ENCODE measurements at places on chromosomes 7 and 10.

- DNase-seq, result no peak
Measured at GRCh38 chr10:120382360-120382759, 74.7 kb upstream of the PLPP4 start.

DNA sequence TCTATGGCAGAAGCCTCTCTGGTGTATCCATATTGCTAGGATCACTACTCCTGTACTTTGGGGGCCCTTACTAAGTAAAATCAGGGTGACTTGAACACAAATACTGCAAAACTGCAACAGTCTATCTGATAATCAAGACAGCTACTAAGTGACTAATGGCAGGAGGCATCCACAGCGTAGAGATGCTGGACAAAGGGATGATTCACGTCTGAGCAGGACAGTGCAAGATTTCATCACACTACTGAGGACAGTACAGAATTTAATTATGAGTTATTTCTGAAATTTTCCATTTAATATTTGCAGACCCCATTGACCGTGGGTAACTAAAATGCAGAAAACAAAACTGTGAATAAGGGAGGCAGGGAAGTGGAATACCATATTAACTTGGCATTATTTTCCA lies 10.4 kb downstream of the CUL2 start:
- DNase-seq, result no peak

DNA sequence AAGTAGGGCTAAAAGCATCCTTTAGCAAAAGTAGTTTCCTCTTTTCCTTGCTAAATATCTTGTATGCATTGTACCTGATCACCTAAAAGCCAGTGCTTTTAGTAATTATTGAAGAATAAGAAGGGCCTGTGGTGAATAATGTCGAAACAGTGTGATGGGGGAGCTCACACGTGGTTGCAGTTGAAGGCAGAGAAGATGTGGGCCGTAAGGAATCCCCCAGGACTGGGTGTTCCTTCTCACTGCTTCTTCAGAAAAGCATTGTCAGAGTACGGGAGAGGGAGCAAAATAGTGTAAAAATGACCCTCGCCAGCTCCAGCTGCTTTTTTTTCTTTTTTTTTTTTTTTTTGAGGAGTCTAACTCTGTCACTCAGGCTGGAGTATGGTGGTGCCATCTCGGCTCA lies 201.1 kb downstream of the NSUN6 start:
- no peak for DNase-seq

DNA sequence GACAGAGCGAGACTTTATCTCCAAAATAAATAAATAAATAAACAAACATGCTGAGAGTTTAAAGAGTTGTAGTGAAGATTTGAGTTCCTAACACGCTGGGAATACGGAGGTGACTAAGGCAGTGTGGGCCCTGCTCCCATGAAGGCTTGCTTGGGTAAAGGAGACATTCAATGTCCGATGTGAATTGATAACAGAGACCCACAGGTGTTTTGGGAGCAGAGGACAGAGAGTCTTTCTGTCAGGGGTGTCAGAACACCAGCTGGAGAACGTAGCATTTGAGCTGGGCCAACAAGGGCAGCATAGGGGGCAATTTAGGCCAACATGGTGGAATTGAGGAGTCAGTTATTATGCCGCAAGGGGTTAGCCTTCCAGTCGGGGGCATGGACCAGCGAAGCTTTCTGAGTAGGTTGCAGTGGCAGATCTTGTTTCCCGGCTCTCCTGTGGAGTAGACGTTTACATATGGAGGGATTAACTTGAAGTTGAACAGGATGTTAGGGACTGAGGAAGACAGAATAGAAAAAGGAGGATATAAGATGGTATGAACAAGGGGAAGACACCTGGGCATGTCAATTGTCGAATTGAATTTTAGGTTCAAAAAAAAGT lies 5.6 kb downstream of the PROSER2 start:
- no peak for DNase-seq

DNA sequence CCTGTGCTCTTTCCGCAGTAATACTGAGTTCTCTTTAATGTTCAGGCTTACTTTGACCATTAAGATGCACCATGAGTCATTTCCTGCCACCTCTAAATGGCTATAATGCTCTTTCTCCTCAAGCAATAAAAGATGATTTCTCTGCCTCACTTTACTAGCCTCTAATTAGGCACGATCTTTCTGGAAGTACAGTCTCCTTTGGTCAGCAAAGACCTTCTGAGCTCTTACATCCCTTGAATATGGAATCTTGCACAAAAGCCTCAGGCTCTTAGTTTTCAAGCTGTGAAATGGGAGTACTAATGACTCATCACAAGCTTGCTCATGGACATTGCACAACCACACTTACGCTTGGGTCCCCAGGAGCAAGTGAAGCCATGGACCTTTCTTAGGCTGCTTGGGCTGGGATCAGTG lies 85.9 kb downstream of the FRMD4A start:
- no peak for DNase-seq

GRCh38 chr10:22564060-22564459 lies 150.3 kb downstream of the PIP4K2A start:
- no peak for DNase-seq

- DNase-seq, result no peak
Measured at GRCh38 chr7:112022128-112022527, 184.1 kb downstream of the DOCK4 start.

- no peak for DNase-seq
Measured at GRCh38 chr7:82286798-82287140, 156.8 kb downstream of the CACNA2D1 start.

DNA sequence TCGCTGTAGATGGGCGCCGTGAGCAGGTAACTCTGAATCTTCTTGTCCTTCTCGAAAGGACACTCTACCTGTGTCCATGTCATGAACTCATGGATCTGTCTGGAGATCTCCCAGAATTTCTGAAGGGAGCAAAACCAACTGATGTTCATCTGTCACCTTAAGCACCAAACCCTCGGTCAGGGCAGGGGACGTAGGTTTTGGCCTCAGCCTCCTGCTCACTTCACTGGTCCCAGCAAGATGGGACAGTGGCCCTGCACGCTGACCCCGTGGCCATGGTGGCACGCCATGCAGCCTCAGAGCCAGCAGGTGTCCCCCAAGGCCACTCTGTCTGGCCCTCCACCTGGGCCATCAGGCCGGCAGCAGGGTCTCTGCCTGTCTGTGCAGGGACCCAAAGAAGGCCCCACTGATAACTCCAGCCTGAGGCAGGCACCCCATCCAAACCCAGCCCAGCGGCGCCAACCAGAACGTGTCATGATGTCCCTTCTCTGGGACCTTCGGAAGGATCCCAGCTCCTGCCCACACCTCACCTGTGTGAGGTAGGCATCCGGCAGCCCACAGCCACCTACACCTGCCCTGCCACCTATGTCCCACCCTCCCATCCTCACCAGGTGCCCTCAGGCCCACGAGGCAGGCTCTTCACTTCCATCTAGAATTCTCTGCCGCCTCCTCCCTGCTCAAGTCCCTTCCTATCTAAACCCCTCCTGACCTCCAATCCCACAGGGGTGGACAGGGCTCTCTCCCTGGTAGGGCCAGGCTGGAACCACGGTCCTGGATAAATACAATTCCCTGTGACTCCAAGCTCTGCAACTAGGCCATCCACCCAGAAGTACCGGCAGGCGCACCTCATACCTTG lies 59.0 kb downstream of the CSGALNACT2 start:
- DNase-seq, result no peak

- no peak for DNase-seq
Measured at GRCh38 chr10:5921746-5922145, 31.7 kb downstream of the FBH1 start.

GRCh38 chr7:1349351-1349761 lies 109.9 kb downstream of the MICALL2 start:
- DNase-seq, result no peak

GRCh38 chr7:27635728-27636127 lies 27.0 kb downstream of the HIBADH start:
- no peak for DNase-seq

DNA sequence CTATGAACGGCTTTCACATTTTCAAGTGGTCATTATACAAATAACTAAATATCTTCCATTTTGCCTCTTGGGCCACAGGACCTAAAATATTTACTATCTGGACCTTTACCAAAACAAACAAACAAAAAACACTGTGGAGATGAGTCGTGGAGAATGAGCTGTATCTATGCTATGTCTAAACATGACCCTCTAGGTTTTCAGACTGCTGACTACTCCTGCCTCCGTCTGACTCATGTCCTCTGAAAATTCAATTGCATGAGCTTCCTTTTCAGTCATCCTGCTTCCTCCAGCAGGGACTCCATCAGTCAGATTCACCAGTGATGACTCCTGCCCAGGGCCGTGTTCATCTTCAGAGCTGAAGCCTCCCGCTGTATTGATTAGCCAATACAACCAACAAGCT lies 96.8 kb downstream of the COL28A1 start:
- peak; percentile 41 for DNase-seq

DNA sequence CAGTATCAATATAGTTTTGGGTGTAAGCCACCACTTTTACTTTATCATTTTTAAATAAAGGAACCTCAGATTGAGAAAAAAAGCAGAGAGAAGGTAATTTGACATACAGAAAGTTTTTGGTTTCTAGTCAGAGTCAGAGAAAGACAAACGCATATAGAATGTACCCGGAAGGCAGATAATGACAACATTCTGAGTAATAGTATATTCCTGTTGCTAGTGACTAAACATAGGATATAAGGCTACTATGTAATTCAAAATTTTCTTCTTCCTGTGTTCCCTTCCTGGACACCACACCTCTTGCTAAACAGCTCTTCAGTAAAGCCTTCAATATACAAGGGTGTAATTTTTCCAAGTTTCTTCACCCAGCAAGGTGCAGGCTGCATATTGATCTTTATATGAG lies 597.6 kb downstream of the PCDH15 start:
- DNase-seq, result peak; percentile 67

GRCh38 chr7:30142710-30143109 lies 7.9 kb downstream of the MTURN start:
- peak; percentile 39 for DNase-seq

- no peak for DNase-seq
Measured at GRCh38 chr10:75395066-75395931, 6.3 kb downstream of the ZNF503 start.

- DNase-seq, result peak; percentile 45
Measured at GRCh38 chr7:29878081-29878688, 71.9 kb downstream of the WIPF3 start.

- DNase-seq, result no peak
Measured at GRCh38 chr7:155694851-155695250, 50.4 kb downstream of the RBM33 start.

GRCh38 chr10:71571460-71572175 lies 148.0 kb downstream of the C10orf105 start:
- DNase-seq, result no peak

GRCh38 chr10:126375926-126376554 lies 12.2 kb downstream of the ADAM12 start:
- no peak for DNase-seq

DNA sequence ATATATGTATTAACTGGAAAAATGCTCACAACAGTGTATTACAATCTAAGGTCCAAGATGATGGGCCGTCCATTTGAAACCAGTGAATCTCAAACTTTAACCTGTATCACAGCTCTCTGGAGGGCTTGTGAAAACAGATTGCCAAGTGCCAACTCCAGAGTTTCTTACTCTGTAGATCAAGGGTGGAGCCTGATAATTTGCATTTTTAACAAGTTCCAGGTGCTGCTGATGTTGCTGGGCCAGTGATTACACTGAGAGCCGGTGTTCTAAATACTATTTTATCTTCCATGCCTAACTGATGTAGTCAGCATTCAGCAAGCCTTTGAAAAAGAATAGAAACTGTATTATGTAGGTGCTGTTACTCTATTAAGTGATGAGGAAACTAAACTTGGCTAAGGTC lies 269.9 kb upstream of the FERD3L start:
- no peak for DNase-seq

GRCh38 chr7:76129366-76129765 lies 72.3 kb upstream of the SRRM3 start:
- DNase-seq, result no peak

- no peak for DNase-seq
Measured at GRCh38 chr10:49608166-49609005, 1.7 kb upstream of the SLC18A3 start.

DNA sequence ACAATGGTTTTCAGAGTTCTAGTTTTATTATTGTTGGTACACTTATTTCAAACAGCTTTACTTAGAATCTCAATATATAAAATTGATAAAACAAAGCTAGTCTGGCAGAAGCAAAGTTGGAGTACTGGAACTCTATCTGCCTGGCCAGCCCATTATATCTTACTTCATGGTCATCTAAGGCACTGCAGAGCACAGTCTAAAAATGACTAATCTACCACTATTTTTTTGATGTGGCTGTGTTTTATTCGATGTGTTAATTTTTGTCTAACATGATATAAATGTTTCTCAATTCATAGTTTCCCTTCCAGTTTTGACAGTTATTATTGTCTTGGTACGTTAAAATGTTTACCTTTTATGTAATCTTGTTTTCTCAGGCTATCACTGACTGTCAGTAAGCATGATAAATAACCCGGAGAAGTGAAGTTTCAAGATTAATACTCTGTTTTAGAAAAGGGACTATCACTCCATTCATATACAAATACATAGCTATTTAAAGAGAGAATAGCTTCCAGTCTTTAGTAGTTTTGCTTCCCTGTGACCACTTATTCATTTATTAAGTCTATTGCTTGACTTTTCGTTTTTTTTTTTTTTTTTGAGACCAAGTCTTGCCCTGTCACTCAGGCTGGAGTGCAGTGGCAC lies 60.6 kb upstream of the CSTF2T start:
- no peak for DNase-seq

DNA sequence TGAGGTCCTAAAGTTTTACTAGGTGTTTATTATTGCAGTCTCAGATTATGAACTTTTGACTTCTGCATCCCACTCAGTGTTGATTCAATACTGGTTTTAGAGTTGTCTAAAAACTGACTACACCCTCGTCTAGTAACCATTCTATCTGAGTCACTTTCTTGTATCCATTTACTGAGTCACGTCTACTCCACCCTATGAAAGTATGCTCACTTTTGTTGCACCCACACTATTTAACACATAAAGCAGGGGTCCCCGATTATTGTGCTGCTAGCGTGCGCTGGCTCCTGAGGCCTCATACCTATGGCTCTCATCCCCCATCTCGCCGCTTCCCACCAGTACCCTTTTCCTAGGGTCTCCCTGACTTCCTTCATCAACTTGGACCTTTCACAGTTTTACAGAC lies 2.0 kb downstream of the SAMD9 start:
- no peak for DNase-seq

DNA sequence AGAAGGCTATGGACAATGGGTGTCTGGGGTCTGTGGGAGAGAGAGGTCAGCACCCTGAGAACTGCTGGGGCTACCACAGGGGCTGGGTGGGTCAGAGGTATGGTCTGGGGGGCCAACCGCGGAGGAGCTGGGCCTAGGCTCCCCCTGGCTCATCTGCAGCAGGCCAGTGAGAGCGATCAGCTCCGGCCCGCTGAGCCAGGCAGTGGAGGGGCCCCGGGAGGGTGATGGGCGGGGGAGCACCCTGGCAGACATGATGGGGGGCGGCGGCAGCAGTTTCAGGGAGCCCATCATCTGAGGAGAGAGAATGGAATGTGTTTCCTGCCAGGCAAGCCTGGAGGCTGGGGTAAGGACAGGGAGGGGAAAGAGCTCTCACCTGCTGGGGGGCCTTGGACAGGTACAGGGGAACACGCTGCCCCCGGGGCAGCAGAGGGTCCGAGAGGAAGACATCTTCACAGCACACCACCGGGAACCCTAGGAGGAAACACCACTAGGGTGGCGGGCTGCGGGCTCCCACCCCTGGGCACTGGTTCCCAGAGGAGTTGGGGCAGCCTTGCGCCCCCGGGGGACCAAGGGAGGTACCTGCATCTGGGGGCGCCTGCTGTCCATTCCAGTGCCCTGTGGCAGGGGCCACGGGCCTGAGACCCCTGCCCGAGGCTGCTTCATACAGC lies 1.3 kb downstream of the SAP25 start:
- no peak for DNase-seq

Measured in NCI-H748 treated with DMSO at 0.1 percent for 48 hours (cell line).